Adrenal gland (tissue), 19 donors: ENCODE measurements at places on chromosomes 16 and 17.

- no peak for DNase-seq
These were observed 841 bp upstream of the IGFALS start for GRCh38 chr16:1794221-1794871.

DNA sequence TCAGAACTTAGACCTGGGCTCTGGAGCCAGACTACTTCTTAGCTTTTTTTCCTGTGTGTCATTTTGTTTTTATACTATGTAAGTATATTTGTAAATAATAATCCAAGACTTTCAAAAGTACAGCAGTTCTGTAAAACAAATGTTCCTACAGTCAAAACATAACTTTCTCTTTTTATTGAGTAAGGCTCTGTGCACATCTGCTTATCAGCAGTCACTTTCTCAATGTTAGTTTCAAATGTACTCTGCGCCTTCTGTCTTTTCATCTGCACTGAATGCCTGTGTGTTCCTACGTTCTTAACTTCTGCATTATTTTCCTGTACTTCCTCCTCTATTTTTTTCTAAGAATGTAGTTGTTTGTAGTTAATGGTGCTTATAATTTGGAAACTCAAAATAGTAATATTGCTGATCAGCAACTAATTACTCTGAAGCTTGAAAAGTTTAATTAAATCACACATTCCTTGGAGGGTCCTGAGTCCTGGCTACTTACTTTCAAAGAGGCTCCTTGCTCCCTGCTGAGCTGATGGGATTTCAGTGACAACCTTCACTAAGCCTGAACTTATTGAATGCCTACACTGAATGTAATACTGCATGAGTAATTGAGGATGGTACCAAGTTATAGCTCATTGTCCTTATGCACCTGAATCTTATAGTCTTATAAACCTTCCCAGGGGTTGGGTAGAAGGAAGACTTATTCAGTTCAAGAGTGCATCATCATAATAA lies 329.9 kb downstream of the KCNJ2 start:
- DNase-seq: no peak

DNA sequence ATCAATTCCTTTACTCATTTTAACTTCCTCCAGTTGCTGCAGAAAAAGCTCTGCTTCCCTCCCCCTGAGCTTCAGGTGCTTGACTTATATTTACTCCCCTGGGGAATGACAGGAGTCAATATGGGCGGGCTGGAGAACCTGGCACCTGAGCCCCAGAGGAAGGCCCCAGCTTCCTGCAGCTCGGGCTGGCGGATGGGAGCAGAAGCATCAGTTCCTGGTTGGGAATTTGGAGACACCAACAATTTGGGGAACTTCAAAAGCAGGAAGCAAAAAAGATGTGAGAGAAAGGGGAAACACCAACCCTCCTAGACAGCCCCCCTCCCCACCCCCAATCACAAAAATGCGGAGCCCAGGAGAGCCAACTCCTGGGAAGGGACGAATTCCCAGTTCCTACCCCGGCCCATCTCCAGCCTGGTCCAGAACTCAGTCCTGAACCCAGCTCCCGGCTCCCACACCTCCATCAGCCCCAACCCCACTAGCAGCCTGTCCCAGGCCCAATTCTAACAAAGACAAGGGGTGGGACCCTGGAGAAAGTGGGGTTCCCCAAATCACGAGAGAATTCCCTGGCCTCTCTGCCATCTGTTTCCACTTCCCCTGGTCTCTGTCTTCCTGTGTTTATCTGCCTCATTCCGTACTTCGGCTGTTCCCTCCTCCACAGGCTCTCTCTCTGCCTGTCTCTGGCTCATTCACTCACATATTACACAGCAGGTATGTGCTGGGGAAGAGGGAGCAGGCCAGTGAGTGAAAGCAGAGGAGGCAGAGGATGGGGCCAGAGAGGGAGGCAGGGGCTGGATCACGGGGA lies 16.2 kb upstream of the ASGR2 start:
- no peak for DNase-seq

- no peak for DNase-seq
These were observed 21.3 kb downstream of the RAI1 start for GRCh38 chr17:17702449-17703139.

- no peak for DNase-seq
These were observed 63.0 kb upstream of the MED9 start for GRCh38 chr17:17413821-17414220.
